ENCODE measurements at places on chromosomes 7 and 10.

DNA sequence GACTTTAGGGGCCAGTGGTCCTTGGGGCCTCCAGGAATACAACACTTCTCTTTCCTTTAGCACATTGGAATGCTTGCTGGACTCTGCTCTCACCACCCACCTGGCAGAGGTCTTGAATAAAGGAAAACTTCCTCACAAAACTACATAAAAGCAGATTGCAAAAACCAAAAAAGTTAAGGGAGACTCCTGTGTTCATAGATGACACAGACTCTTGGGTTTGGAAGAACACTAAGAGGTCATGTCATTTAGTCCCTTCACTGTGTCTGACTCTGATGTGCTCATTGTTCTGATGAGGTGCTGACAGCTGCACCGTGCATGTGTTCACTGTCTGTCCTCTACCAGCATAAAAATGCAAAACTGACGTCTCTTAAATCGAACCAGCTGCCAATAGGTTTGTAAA is 11.4 kb downstream of the BLNK start:
- DNase-seq = no peak

- no peak for DNase-seq
Observed at GRCh38 chr7:32091608-32092210, 21.5 kb upstream of the PDE1C start.

DNA sequence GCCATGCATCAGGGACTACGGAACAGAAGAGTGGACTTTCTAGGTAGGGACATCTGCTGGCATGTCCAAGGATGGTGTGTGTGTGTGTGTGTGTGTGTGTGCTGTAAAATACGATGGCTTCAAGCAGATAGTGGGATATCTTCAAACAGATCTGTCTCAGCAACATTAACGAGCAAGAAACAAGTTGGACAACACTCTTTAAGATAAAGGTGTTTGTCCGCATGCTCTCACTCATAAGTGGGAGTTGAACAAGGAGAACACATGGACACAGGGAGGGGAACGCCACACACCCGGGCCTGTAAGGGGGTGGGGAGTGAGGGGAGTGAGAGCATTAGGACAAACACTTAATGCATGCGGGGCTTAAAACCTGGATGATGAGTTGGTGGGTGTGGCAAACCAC is 89.8 kb upstream of the AKR1E2 start:
- DNase-seq = no peak

GRCh38 chr7:21336743-21337142 is 91.1 kb upstream of the SP4 start:
- DNase-seq = no peak

GRCh38 chr10:45375716-45376231 is 1.8 kb downstream of the ALOX5 start:
- no peak for DNase-seq

- no peak for DNase-seq
Observed at GRCh38 chr10:64574371-64574770, 1053.2 kb downstream of the REEP3 start.

DNA sequence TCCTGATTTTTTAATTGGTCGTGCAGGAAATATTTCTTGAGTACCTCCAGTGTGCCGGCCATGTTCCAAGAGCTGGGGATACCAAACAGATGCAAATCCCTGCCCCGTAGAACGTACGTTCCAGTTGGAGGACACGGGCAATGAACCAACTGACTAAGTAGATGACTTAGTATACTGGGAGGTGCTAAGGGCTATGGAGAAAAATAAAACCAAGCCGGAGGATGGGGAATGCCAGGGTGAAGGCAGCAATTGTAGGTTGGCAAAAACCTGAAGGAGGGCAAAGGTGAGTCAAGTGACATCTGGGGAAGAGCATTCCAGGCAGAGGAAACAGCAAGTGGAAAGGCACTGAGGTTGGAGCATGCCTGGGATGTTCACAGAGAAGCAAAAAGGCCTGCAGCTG is 6.8 kb upstream of the VSIR start:
- no peak for DNase-seq

DNA sequence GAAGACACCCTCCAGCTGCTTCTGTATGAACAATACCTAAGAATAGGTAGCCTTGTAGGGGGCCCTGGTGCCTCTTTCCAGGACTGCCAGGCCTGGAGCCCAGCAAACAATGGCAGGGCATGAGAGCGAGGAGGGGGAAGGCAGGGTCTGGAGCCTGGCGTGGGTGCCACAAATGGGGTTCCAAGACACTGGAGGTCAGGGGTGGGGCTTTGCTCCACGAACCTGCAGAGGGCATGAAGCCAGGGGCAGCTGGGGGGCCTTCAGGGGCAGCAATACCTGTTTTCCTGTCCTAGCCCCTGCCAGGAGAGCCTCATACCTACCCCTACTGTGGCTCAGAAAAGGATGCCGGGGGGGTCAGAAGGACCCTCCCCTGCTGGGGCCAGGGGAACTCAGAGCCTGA is 61.6 kb downstream of the SLC29A4 start:
- DNase-seq = no peak

Data from esophagus squamous epithelium (tissue), 5 donors.